Naive thymus-derived CD8-positive, alpha-beta T cell (primary cell): ENCODE measurements at places on chromosomes 2 and 18. TPM values are rescaled to one million over a fixed set of nuclear protein-coding genes. Genes with fewer than 3 reads are reported as not detected.

- DNase-seq = no peak
- no peaks in the 10 kb centered on the region for H3K27me3 ChIP-seq
- H3K4me3 ChIP-seq = no peak overlapping the region
- no peaks in the 10 kb centered on the region for H3K36me3 ChIP-seq
Measured at GRCh38 chr2:186887107-186888090, 38.4 kb upstream of the ZSWIM2 start.

DNA sequence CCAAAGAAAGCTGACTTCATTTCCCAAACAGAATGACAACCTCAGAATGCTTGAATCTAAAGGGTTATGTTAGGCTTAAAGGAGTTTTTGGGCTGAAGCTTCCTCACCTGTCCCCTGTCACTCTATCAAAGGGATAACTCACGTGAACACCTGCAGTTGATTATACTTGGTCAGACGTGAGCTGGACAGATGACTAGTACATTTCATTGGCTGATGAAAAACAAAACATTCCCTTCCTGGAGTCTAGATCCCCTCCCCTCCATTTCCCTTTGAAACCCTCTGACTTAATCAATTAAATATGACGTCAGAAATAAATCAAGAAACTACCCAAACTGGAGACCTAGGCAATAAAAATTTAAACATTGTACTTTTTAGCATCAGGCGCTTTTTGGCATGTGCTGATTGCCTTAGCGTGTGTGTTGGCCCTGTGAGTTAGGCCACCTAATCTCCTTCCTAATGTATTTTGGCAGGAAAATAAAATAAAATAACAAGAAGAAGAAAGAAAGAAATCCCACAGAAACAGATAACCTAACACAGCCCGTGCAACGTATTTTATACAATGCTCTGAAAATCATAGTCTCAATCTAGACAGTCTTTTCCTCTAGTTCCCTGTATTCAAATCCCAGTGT, 159.0 kb downstream of the ANTXR1 start:
- H3K36me3 ChIP-seq = no peaks in the 10 kb centered on the region
- no peak overlapping the region for H3K4me3 ChIP-seq
- H3K27ac ChIP-seq = no peak overlapping the region
- no peak for DNase-seq
- H3K27me3 ChIP-seq = peaks cover 5% of the 10 kb centered on the region

C2orf80 gene
- not detected for total RNA-seq

GRCh38 chr2:7375901-7376300, 458.7 kb downstream of the RNF144A start:
- H3K4me1 ChIP-seq = no peaks in the 10 kb centered on the region
- DNase-seq = no peak
- no peak overlapping the region for H3K27ac ChIP-seq
- peaks cover 6% of the 10 kb centered on the region for H3K27me3 ChIP-seq
- no peaks in the 10 kb centered on the region for H3K36me3 ChIP-seq

GAREM1 gene
- 1.2 TPM for total RNA-seq

FZD7 gene
- 1.2 TPM for total RNA-seq

RNPEPL1 gene
- total RNA-seq = 121 TPM

TANC1 gene
- total RNA-seq = 0.05 TPM

TUBA3E gene
- not detected for total RNA-seq

MAP3K19 gene
- total RNA-seq = not detected

DNA sequence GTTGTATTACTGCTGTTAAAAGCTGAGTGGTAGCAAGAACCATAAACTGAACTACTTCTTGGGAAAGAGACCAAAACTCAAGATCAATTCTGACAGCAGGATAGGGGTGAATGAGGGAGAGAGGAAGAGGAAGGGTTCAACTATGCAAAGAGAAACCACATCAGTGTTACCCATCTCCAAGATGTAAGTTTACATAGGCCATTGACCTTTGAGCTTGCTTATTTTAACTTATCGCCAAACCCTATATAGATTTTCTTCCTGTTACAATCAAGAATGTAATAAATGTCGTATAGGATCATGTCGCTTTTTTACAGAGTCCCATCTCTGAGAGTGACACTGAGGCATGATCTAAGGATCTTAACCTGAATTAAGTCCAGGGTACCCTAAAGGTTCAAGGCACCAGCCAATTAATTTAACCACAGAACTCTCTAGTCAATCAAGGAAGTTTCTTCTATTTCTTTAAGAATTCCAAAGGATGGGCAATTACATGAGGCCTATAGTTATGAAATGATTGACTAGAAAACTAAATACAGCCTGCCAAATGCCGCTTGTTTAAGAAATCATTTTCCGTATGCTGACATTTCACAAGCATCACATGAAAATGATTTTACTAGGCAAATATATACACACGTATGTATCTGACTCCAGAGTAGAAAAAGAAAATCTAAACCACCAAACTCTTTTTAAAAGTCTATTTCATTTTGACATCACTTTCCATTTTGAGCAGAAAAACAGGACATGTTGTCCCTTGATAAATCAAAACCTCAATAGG, 11.8 kb downstream of the RND3 start:
- H3K4me1 ChIP-seq = no peaks in the 10 kb centered on the region
- H3K27me3 ChIP-seq = no peaks in the 10 kb centered on the region
- no peak overlapping the region for H3K27ac ChIP-seq

SLC16A14 gene
- 1.6 TPM for total RNA-seq

GKN1 gene
- not detected for total RNA-seq

DNA sequence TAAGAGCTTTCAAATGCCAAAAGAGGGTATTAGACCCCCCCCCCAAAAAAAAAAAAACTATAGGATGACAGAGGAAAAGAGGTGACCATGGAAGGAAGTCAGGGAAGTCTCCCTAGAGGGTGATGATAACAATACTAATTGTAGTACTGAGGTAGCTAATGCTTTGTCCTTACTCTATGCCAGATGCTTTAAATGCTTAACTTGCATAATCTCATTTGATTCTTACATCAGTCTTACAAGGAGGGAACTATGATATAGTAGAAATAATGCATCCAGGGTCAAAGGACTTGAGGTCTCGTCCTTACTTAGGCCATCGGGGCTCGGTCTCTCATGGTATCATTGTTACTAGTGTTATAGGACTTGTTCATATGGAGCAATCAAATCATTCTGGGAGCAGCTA, 9.1 kb downstream of the IDH1 start:
- DNase-seq = no peak
- no peaks in the 10 kb centered on the region for H3K4me1 ChIP-seq
- H3K27me3 ChIP-seq = no peaks in the 10 kb centered on the region
- no peak overlapping the region for H3K4me3 ChIP-seq
- H3K27ac ChIP-seq = no peak overlapping the region

GRCh38 chr2:60476206-60476954, 77.1 kb downstream of the BCL11A start:
- no peak overlapping the region for H3K4me3 ChIP-seq
- H3K4me1 ChIP-seq = no peaks in the 10 kb centered on the region
- DNase-seq = no peak
- H3K27me3 ChIP-seq = peaks cover 2% of the 10 kb centered on the region
- H3K27ac ChIP-seq = no peak overlapping the region

DNA sequence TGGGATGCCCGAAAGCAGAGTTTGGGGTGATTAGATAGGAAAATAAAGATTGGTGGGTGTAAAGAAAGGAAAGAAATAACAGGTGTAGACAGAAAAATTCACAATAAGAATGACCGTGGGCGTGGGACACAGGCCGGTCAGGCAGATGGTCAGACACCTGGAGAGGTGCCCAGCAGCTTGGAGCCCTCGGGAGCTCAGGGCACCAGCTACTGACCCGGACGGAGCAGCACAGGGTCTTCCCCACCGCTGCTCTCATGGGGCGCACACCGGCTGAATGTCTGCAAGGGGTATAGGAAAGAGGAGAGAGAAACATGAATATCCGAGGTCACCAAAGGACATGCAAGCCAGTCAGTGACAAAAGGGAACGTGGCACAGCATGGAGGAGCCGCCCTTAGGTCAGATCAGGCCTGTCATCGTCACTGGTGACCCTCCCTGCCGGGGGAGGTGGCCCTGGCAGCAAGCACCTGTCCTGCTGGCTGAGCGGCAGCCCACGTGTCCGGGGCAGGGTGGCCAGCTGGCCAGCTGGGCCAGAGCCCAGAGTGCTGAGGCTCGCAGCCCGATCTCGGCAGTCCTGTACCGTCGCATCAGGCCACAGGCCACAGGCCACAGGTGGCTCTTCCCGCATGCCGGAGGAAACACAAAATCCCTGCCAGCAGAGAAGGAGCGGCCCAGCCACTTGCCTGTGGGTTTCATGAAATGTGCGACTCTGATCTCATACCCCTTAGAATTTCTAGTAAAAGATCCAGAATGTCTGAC, 112.0 kb upstream of the NDUFV2 start:
- H3K27me3 ChIP-seq = peaks cover 42% of the 10 kb centered on the region
- no peak for DNase-seq
- H3K36me3 ChIP-seq = no peaks in the 10 kb centered on the region
- H3K27ac ChIP-seq = no peak overlapping the region
- H3K4me1 ChIP-seq = no peaks in the 10 kb centered on the region
- H3K4me3 ChIP-seq = no peak overlapping the region

PRPF40A gene
- 120 TPM for total RNA-seq

- peak overlapping the region; percentile 2 for H3K4me3 ChIP-seq
- DNase-seq = no peak
- peaks cover 54% of the 10 kb centered on the region for H3K27me3 ChIP-seq
- peaks cover 11% of the 10 kb centered on the region for H3K4me1 ChIP-seq
Measured at GRCh38 chr18:76524900-76525698, 30.1 kb upstream of the ZNF516 start.

GRCh38 chr2:112727276-112728028, 6.6 kb downstream of the NT5DC4 start:
- peaks cover 5% of the 10 kb centered on the region for H3K4me1 ChIP-seq
- peaks cover 3% of the 10 kb centered on the region for H3K27me3 ChIP-seq
- DNase-seq = no peak
- no peak overlapping the region for H3K27ac ChIP-seq

- no peak overlapping the region for H3K27ac ChIP-seq
- no peaks in the 10 kb centered on the region for H3K36me3 ChIP-seq
- H3K27me3 ChIP-seq = no peaks in the 10 kb centered on the region
- H3K4me1 ChIP-seq = peaks cover 2% of the 10 kb centered on the region
- H3K4me3 ChIP-seq = no peak overlapping the region
Measured at GRCh38 chr2:128791120-128791984, 472.7 kb upstream of the HS6ST1 start.

C1QL2 gene
- not detected for total RNA-seq

DNA sequence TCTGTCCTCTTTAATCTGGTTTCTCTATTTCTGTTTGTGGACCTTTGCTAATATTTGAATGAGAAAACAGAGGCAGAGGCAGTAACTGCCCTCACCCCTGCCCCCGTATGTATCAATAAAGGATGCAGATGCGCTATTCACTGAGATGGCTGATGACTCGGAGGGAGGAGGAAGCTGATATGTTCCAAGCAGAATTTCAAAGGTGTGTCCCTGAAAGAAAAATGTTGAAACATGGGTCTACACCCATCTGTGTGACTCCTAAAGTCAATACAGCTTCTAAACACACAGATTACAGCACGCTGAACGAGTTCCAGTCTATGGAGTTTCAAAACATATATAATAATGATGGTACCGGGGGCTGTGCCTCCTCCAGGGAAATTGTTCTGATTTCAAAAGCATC, 38.8 kb downstream of the EPHA4 start:
- no peak for DNase-seq
- H3K27ac ChIP-seq = no peak overlapping the region
- H3K27me3 ChIP-seq = peaks cover 1% of the 10 kb centered on the region
- H3K4me1 ChIP-seq = peaks cover 30% of the 10 kb centered on the region
- H3K36me3 ChIP-seq = no peaks in the 10 kb centered on the region
- H3K4me3 ChIP-seq = no peak overlapping the region

DNA sequence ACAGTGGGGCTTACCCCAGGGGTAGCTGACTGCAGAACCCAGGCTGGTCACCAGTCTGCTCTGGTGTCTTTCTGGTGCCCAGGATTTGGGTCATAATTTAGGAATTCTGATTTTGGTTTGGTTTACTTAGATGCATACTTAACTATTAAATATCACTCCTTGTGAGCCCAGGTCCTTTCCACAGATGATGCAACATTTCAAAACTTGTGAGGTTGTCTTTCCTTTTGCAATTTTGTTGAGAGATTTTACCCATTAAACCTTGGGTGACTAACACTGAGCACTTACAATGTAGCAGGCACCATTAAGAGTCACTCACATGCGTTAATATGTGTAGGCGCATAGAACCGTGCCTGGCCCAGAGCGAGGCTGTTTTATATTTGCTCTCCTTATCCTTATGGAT, 61.8 kb upstream of the RPL31 start:
- peak overlapping the region; percentile 88 for H3K27ac ChIP-seq
- H3K4me1 ChIP-seq = peaks cover 20% of the 10 kb centered on the region
- H3K4me3 ChIP-seq = peak overlapping the region; percentile 68
- H3K36me3 ChIP-seq = no peaks in the 10 kb centered on the region
- peaks cover under 1% of the 10 kb centered on the region for H3K27me3 ChIP-seq

GRCh38 chr2:28904802-28905457, 10.5 kb downstream of the WDR43 start:
- peaks cover 5% of the 10 kb centered on the region for H3K36me3 ChIP-seq
- peaks cover 52% of the 10 kb centered on the region for H3K4me1 ChIP-seq
- no peaks in the 10 kb centered on the region for H3K27me3 ChIP-seq
- H3K4me3 ChIP-seq = no peak overlapping the region
- no peak for DNase-seq

LAMA1 gene
- total RNA-seq = not detected

DNA sequence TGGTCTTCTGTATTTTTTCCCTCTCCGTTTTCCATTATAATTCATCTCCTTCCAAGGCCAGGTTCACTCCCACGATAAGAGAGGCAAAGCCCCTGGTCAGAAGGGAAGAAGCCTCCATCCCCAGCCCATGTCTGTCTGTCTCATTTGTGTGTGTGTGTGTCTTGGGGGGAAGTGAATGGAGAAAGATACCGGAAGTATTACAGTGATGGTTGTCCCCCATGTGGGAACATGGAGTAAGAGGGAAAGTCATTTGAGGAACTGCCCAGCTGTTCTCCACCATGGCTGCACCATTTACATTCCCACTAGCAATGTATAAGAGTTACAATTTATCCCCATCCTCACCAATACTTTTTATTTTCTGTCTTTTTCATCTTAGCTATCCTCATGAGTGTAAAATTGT, 113.6 kb upstream of the ATP8B1 start:
- DNase-seq = no peak
- no peak overlapping the region for H3K4me3 ChIP-seq
- H3K27me3 ChIP-seq = peaks cover 3% of the 10 kb centered on the region
- peaks cover 9% of the 10 kb centered on the region for H3K4me1 ChIP-seq
- H3K27ac ChIP-seq = no peak overlapping the region

DNA sequence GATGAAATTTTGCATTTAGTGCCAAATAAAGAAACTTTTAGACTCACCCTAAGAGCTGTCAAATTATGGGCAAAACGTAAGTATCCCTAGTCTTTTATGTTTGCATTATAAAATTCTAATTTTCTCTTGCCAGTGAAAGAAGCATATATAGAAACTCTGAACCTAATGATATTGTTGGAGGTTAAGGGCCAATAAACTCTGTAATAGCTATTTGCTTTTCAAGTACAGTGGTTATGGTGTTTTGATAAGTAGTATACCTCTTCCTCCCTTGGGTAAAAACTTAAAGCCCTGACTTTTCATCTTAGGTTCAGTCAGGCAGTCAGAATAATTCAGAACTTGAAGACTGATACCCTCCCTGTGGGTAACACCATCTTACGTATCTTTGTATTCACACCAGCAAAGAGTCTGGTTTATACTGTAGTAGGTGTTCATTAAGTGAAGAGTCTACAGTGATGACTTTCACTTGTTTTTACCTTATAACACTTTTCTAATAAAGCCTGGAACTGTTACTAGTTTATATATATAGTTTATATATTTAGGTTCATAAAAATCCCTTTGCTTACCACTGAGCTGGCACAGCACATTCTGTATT, 19.1 kb downstream of the PAPOLG start:
- H3K36me3 ChIP-seq = no peaks in the 10 kb centered on the region
- H3K4me1 ChIP-seq = peaks cover 2% of the 10 kb centered on the region
- H3K27ac ChIP-seq = no peak overlapping the region
